CD8-positive, alpha-beta T cell (primary cell): ENCODE measurements at places on chromosomes 3 and 15. TPM values are rescaled to one million over a fixed set of nuclear protein-coding genes. Genes with fewer than 3 reads are reported as not detected.

DNA sequence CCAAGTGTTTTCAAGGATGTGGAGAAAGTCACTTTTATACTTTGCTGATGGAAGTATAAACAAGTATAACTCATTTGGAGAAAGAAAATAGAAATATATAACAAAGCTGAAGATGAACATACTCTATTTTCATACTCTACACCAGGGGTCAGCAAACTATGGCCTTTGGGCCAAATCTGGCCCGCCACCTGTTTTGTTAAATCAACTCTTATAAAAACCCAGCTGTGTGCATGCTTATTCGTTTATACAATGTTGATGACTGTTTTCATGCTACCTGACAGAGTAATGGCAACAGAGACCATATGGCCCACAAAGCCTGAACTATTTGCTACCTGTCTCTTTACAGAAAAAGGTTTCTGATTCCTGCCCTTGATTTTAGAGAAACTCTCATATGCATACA lies 124.0 kb downstream of the NR1D2 start:
- DNase-seq, result no peak

DNA sequence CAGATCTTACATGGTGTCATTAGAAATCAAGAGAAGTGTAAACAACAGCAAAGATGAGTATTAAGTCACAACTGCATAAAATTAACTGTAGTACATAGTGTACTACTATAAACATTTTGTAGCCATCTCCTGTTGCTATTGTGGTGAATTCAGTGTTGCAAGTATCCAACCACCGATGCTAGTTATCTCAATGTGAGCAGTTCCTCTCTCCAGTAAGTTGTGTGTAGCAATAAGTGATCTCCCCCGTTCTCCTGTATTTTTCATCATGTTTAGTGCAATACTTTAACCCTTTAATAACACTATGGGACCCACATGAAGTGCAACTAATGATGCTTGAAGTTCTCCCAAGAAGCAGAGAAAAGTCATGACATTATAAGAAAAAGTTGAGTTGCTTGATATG lies 264.7 kb upstream of the KCNH8 start:
- no peak for DNase-seq

DNA sequence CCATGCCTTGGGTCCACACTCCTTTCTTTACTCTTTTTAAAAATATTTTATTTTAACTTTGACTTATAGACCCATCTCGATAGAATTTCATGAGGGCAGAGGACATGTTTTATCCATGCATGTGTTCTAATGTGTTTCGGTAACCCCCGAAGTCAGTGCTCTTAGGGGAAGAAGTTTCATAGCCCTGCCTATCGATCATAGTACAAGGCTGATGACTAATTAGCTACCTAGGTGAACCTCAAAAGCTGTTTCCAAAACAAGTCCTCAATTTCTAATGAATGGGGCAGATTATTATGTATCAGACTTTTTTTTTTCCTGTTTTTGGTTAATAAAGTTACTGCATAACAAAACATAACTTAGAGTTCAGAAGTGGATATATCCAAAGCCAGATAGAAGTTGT lies 82.0 kb downstream of the MBNL1 start:
- DNase-seq, result no peak

DNA sequence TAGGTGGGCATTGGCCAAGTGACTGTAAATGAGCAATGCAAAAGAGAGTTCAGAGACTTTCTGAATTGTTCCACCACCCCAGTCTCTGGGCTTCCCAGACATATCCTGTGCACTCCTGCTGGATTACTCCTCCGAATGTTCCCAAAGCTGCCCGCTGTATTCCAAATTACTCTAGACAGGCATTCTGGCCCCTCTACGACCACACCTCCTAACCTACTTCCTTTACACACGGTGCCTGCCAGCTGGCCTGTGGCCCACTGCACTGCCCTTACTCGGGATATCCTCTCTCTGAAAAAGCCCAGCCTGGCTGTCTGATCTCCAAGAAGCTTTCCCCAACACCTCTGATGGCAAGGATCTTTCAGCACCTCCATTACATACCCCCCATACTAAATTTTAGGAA lies 66.6 kb downstream of the DUT start:
- no peak for DNase-seq

- no peak for DNase-seq
Observed at GRCh38 chr3:151852074-151852811, 21.2 kb upstream of the SUCNR1 start.

GRCh38 chr3:136802481-136802996 lies 16.4 kb upstream of the SLC35G2 start:
- DNase-seq, result no peak

- DNase-seq, result no peak
Observed at GRCh38 chr3:177231242-177231641, 34.0 kb upstream of the TBL1XR1 start.

DNA sequence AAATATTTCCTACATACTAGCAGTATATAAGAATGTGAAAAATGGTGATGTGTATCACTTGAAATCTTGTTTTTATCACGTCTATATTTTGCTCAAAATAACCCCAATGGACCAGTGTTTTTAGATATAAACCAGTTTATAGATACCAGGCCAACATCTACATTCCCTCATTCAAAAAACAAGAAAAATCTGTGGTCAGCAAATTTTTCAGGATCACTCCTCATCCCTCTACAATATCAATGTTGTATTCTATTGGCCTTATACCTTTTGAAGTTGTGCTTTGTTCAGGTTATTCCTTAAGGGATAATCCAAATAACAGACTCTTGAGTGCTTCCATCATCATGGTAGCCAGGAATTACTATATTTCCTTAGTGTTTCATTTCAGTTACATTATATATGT lies 332.9 kb upstream of the ARRDC4 start:
- no peak for DNase-seq

- no peak for DNase-seq
Observed at GRCh38 chr3:66397745-66398144, 103.1 kb downstream of the LRIG1 start.

DNA sequence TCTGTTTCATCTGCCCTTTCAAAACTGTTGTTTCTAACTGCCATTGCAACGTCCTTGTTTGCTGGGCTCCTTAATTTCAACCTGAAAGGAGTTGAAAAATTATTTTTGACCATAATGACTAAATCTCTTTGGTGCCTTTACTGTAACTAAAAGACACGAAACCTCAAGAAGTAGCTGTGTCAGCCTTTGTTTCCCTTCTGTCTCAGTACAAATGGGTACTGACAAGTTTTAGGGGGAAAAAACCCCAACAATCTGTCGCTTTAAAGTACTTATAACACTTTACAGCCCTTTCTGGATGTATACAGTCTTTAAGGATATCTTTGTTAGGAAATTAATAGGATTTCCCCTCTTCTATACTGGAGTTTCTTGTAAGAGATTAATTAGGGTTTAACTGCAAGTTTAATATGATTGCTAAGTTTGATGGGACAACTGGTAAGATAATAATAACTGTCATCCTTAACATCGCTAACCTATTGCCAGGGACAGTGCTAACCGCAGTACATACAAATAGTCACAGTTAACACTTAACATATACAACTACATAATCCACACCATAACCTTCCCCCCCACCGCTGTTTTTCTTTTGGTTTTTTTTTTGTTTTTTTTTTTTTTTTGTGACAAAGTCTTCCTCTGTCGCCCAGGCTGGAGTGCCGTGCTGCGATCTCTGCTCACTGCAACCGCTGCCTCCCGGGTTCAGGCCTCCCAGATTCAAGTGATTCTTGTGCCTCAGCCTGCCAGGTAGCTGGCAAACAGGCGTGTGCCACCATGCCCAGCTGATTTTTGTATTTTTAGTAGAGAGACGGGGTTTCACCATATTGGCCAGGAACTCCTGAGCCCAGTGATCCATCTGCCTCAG lies 1.7 kb downstream of the GXYLT2 start:
- DNase-seq, result no peak

DNA sequence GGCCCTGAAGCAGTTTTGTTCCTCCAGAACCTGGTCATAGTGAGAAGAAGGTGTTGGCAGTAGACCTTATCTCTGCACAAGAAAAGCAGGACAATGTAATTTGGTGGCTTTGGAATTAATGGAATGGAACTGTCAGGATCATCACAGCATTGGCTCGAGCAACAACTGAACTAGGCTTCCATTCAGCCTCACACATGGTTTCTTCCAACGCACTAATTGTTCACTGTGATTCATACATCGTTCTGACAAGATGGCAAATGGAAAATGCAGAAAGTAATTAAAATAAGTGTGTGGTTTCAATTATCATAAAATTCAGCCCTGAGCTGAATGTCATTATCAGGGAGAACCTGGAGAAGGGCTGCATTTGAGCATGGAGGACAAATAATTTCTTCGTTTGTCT lies 80.6 kb downstream of the MFSD1 start:
- no peak for DNase-seq

DNA sequence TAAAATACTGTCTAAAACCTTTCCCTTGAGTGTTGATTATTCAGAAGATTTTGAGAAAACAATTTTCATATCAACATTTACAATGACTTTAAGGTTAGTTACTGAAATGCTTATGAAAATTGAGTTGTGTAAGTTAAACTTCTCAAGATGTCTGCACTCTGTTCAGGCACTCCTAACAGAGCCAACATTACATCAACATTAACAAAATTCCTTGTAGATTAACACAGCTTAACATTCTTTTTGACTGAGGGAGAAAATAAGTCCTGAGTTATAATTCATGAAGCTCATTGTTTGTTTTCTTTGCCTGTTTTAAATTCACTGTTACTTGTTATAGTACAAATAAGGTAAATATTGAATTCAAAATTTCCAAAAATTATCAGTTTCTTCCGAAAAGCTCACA lies 9.0 kb downstream of the ACKR4 start:
- DNase-seq, result no peak

- no peak for DNase-seq
Observed at GRCh38 chr3:54564374-54564925, 363.4 kb downstream of the LRTM1 start.

- peak; percentile 33 for DNase-seq
Observed at GRCh38 chr15:67066041-67066958, 898 bp downstream of the SMAD3 start.

The PLOD2 gene
- not detected for total RNA-seq

The SLC2A2 gene
- total RNA-seq, result not detected

The CCR9 gene
- 23.4 TPM for total RNA-seq

The SYNPR gene
- not detected for total RNA-seq

The ATP13A4 gene
- total RNA-seq, result 2.3 TPM

The SAXO2 gene
- 2.6 TPM for total RNA-seq
